ENCODE measurements at places on chromosomes 4 and X.

GRCh38 chrX:63764946-63765345 is 20.1 kb downstream of the ARHGEF9 start:
- DNase-seq = no peak

GRCh38 chr4:38788317-38788716 is 5.5 kb upstream of the TLR10 start:
- no peak for DNase-seq

GRCh38 chr4:2663275-2663674 is 92.9 kb downstream of the TNIP2 start:
- DNase-seq = no peak

- no peak for DNase-seq
These were observed 81.9 kb upstream of the QRFPR start for GRCh38 chr4:121462660-121463261.

GRCh38 chrX:153719238-153719637 is 4.9 kb downstream of the BCAP31 start:
- no peak for DNase-seq

GRCh38 chrX:15143050-15143824 is 126.6 kb downstream of the ASB9 start:
- peak; percentile 54 for DNase-seq

- no peak for DNase-seq
These were observed 262.7 kb downstream of the PDHA2 start for GRCh38 chr4:96102541-96103026.

DNA sequence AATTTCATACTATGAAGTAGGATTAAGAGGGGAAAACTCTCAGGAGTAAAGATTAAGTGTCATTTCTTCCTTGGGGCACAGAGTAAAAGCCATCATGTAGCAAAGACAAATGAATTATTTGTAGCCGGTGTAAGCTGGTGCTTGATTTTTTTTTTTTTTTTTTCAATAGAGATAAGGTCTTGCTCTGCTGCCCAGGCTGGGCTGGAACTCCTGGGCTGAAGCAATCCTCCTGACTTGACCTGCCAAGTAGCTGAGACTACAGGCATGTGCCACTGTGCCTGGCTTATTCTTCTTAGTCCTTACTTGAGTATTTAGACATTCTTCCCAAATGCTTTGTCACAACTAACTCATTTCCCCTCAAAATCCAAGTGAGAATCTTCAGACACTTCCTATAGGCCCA is 125.7 kb downstream of the STOX2 start:
- DNase-seq = no peak

GRCh38 chrX:48579259-48579658 is 5.0 kb downstream of the RBM3 start:
- no peak for DNase-seq

DNA sequence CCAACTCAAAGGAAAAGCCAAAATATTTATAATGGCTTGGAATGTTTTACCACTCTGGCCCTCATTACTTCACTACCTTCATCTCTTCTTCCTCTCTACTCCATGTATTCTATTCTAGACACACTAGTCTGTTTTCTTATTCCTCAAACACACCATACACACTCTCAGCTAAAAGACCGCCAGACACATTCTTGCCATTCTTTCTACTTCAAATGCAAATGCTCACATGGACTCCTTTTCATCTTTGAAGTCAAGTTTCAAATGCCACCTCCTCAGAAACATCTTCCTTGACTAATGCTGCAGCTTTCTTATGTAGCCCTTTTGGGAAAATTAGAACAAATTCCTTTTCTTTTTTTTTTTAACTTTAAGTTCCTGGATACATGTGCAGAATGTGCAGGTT is 412.9 kb upstream of the FMR1 start:
- DNase-seq = no peak

- no peak for DNase-seq
These were observed 61.3 kb upstream of the MAGEB10 start for GRCh38 chrX:27746516-27746915.

GRCh38 chr4:56082829-56083228 is 134.1 kb downstream of the CEP135 start:
- DNase-seq = no peak

DNA sequence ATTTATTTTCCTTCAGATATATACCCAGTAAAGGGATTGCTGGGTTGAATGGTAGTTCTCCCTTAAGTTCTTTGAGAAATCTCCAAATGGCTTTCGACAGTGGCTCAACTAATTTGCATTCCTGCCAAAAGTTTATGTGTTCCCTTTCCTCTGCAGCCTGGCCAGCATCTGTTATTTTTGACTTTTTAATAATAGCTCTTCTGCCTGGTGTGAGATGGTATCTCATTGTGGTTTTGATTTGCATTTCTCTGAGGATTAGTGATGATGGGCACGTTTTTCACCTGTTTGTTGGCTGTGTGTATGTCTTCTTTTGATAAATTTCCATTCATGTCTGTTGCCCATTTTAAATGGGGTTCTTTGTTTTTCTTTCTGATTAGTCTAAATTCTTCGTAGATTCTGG is 375.2 kb downstream of the UBE2NL start:
- DNase-seq = no peak

GRCh38 chr4:55727746-55728145 is 91.6 kb upstream of the NMU start:
- DNase-seq = no peak

DNA sequence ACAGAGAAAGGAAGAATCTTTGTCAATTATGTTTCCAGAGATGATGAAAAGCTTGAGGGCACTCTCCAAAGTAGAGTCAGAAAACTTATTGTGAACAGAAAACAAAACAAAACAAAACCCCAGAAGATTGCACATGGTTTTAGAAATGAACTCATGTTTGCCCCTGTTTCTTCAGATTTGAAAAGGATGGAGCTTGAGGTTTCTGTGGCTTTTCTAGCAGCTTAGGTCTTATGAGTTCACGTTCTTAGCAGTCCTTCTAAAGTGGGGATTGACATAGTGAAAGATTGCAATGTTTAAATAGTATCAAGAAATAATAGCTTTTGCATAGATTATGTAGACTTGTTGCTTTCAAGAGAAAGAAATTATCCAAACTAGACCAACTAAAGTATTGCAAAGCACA is 421.8 kb downstream of the GBA3 start:
- DNase-seq = no peak

- DNase-seq = no peak
These were observed 322.5 kb upstream of the NR3C2 start for GRCh38 chr4:148764720-148765119.

DNA sequence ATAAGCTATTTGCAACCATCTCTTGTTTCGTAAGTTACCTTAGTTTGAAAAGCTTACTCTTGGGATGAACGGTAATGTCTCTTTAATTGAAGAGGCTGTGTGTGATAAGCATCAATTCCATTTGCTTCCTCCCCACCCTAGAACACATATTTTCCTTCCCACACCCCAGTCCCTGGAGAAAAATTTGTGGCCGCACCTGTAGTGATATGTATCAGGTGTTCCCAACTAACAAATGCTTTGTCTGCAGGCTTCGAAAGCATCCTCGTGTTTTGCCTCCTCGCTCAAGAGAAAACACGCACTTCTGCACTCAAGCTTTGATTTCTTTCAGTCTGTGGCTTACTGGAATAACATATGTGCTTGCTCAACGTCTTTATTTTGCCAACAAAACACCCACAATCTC is 143.8 kb upstream of the OTUD4 start:
- no peak for DNase-seq

- DNase-seq = no peak
These were observed 984.4 kb upstream of the PABPC4L start for GRCh38 chr4:135186002-135186401.

DNA sequence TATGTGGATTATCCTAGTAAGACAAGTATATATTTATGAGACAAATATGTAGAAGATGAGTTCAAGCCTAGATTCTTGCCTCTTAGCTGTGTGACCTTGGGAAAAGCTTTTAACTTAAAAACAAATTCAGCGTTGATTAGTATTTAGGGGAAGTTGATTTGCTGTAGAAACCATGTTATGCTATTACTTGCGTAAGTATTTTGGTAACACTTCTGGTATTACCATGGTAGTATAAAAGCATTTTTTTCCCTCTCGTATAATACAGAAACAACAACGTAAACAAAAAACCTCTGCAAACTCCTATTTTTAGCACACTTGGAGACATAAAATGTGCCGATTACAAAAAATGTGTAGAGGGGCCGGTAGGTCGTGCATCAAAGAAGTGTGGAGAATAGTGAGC is 33.2 kb downstream of the STAG2 start:
- no peak for DNase-seq

- no peak for DNase-seq
These were observed 274.9 kb upstream of the GK2 start for GRCh38 chr4:79682801-79683530.

DNA sequence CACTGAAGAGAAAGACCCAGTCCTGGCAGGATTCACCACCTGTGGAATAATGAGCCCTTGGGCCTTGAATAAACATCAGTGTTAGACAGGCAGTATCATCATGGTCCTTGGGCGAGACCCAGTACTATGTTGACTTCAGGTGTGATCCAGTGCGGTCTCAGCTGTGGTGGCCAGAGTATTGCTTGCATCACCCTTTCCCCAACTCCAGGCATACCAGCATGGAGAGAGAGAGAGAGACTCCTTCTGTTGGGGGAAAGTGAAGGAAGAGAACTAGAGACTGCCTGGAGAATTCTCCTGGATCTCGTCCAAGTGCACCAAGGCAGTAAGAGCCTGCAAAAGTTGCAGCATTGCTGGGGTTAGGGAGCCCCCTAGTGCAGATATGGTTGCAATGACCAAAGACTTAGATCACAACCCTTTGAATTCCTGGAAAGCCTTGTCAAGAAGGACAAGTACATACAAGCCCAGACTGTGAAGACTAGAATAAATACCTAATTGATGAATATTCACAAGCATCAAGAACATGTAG is 61.1 kb upstream of the VAMP7 start:
- DNase-seq = peak; percentile 27

GRCh38 chr4:125679989-125680388 is 365.2 kb downstream of the FAT4 start:
- DNase-seq = no peak

- no peak for DNase-seq
These were observed 100.9 kb downstream of the SLC34A2 start for GRCh38 chr4:25756503-25756902.

DNA sequence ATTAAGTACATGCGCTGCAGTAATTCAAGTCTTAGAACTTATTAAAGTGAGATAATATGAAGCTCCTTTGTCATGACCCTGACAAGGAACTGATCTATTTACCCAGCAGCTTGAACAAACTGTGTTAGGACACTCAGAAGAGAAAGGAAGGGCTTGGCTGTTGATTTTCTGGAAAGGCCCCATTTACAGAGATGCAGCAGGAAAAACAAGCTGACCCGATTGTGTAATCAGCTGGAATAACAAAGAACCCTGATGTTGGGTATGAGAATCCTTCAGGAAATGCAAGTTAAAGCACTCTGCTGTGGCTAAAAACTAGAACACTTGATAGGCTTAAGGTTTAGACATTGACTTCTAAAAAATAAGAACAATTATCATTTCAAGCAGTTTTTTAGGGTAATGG is 64.8 kb downstream of the TBC1D9 start:
- no peak for DNase-seq

DNA sequence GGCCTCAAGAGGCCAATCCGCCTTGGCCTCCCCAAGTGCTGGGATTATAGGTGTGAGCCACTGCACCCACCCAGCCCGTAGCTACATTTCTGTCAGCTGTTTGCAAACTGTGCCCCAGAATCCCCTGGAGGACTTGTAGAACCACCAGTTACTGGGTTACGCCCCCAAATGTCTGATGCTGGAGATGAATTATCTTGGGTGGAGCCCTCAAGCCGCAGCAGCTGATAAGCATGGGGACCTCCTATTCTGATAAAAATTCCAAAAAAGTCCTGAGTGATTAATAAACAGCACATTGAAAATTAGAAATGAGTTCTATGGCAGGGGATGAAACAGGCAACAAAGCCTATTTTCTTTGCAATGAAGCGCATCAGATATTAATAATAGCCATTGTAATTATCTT is 105.0 kb downstream of the PTTG2 start:
- DNase-seq = no peak

DNA sequence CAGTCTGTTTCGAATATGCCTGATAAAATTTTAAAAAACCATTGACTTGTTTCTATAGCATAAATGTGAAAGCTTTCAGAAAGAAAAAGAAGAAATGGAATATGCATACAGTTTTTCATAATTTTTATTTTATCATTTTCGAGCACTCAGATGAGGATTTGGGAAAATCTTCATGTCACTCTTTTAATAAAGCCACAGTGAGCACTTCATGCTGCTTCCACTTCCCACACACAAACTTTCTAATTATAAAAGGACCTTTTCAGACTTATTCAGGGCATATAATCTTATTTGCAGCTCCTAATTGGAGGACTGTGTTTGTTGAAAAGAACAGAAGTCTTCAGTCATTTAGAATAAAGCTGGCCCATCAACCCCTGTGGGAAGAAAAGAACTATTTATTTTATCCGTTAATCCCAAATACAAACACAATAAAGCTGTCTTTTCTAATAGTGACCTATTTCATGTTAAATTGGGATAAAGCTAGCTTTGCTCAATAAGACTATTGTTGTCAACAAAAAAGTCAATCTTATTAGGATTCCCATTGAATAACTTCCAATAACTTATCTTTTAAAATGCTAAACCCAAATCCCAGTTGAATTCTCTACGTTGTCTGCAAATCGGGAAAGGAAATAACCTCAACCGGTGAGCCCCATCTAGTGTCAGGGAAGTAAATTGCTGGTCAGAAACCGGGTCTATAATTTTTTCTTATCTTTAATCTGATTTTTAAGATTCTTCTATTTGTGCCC is 211.5 kb downstream of the PDGFRA start:
- no peak for DNase-seq

GRCh38 chr4:48642421-48643374 is 137.4 kb downstream of the FRYL start:
- no peak for DNase-seq

- DNase-seq = no peak
These were observed 17.1 kb upstream of the ANXA3 start for GRCh38 chr4:78534286-78534955.

GRCh38 chr4:136939781-136940180 is 592.5 kb downstream of the PCDH18 start:
- DNase-seq = no peak

GRCh38 chr4:107279733-107280132 is 243.6 kb upstream of the DKK2 start:
- DNase-seq = no peak

DNA sequence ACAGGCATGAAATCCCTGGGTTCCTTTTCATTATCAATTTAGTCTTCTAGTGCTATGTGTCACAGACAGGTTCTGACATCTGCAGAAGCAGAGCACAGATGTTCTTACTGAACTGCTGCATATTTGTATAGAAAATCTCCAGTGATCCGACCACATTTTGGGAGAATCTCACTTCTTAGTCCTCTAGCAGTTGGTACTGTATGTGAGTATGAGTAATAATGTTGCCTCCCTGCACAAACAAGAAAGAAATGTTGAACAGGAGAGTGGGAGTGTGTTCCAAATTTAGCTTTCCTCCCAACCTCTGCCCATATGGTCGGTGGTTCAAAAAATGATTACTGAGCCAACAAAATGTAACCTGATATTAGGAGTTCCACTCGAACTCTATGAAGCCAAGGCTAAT is 165.3 kb upstream of the GPC4 start:
- no peak for DNase-seq

DNA sequence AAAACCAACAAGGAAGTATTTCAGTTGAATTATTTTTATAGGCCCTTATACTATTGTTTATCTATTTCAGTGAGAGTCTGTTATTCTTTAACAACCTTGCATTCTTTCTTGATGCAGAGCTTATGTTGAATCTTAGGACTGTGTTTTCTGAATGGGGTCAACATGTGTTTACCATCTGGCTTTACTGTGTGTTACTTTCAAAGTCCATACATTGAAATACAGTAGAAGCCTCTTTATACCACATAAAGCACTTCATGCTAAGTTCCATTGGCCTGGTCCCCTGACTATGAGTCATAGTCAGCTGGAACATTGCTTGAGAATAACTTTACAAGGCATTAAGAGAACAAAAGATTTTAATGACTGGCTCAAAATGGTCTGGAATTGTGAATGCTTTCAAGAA is 152.6 kb downstream of the GASK1B start:
- DNase-seq = no peak
